Progenitor cell of endocrine pancreas (in vitro differentiated cells): ENCODE measurements at places on chromosomes 4 and X. TPM values are rescaled to one million over a fixed set of nuclear protein-coding genes. Genes with fewer than 3 reads are reported as not detected.

- DNase-seq: no peak
- H3K4me3 ChIP-seq: no peak overlapping the region
- H3K36me3 ChIP-seq: peaks cover 21% of the 10 kb centered on the region
- H3K4me1 ChIP-seq: peaks cover 40% of the 10 kb centered on the region
- H3K27ac ChIP-seq: no peak overlapping the region
- H3K27me3 ChIP-seq: no peaks in the 10 kb centered on the region
Observed at GRCh38 chrX:86016139-86016538, 31.2 kb downstream of the CHM start.

DNA sequence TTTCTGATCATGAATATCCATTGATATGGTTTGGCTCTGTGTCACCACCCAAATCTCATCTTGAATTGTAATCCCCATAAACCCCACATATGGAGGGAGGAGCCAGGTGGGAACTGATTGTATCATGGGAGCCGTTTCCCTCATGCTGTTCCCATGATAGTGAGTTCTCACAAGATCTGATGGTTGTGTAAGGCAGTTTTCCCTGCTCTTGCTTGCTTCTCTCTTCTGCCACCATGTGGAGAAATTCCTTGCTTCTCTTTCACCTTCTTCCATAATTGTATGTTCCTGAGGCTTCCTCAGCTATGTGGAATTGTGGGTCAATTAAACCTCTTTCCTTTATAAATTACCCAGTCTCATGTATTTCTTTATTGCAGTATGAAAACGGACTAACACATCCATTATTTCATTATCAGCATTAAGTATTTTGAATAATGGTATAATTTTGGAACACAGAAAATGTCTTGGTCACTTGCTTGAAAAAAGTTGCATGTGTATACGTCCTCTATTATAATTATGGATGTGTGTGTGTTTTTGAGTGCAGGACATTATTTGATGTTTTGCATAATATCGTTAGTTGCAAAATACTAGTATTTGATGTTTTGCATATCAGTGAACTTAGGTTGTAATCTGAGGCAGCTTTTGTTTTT lies 334.6 kb downstream of the PCDH10 start:
- DNase-seq: no peak
- H3K4me1 ChIP-seq: no peaks in the 10 kb centered on the region
- H3K27ac ChIP-seq: no peak overlapping the region
- no peaks in the 10 kb centered on the region for H3K36me3 ChIP-seq
- H3K4me3 ChIP-seq: no peak overlapping the region
- H3K27me3 ChIP-seq: no peaks in the 10 kb centered on the region

Gene CXCL3
- 1.7 and 1.8 TPM in 2 replicates for total RNA-seq

Gene DKC1
- total RNA-seq: 58.5 and 61.0 TPM in 2 replicates

Gene MAOB
- 0.82 and 0.93 TPM in 2 replicates for total RNA-seq

Gene NEUROG2
- not detected in 2 replicates for total RNA-seq
